ENCODE measurements at places on chromosomes 3 and 15. TPM values are rescaled to one million over a fixed set of nuclear protein-coding genes. Genes with fewer than 3 reads are reported as not detected.

SH2D7 gene
- total RNA-seq, result 2.4 TPM

EIF4E3 gene
- total RNA-seq, result 49.4 TPM

DNA sequence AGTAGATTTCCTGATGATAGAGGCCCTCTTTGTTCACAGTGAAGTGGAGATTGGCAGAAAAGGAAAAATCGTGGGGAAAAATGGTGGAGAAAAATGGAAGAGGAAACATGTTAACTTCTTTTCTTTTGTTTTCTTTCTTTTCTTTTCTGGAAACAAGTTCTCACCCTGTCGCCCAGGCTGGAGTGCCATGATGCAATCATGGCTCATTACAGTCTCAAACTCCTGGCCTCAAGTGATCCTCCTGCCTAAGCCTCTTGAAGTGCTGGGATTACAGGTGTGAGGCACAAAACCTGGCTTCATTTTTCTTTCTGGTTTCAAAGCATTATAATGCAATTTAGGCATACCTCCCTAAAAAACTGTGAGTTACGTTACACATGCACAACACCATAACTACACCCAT lies 464.2 kb downstream of the MECOM start:
- DNase-seq, result no peak

- DNase-seq, result no peak
Measured at GRCh38 chr15:33565094-33565493, 254.3 kb downstream of the RYR3 start.

GRCh38 chr15:67945951-67946700 lies 106.3 kb upstream of the RNU6-1 start:
- no peak for DNase-seq

Measured in left colon (tissue), 2 donors.